A549 (cell line): ENCODE measurements at places on chromosomes 7 and 10.
A peak's percentile ranks its signal among the peaks of the same experiment; 100 is the strongest.

GRCh38 chr7:76016191-76016947 is 22.0 kb upstream of the TMEM120A start:
- DNase-seq, result no peak

- no peak for DNase-seq
These were observed 9.4 kb downstream of the BLNK start for GRCh38 chr10:96261930-96262329.

GRCh38 chr7:94656925-94657731 is 1.2 kb upstream of the SGCE start:
- no peak for DNase-seq

DNA sequence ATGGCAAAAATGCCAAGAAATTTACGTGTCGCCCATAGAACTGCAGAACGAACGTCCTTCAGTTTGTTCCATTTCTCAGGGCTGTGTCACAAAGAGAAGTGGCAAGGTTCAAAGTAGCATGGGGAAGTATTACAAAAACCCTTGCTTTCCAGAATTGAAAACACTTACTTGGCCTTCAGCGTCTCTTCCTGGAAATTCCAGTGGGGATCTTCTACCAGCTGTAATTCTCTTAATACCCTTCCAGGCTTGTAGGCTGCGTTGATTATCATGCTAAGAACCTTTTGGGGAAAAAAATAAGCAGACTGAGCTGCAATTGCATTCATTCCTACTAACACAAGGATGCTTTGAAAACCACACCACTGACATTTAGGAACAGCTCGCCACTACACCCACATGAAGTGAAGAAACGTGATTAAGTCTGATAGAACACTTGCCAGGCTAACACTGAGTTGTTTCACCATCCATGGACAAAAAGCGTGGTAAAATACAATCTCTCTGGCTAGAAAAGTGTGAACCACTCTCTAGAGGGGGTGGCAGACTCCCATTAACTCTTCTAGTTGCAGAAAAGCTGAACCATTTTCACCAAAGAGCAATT is 222.3 kb downstream of the SFMBT2 start:
- DNase-seq, result no peak

DNA sequence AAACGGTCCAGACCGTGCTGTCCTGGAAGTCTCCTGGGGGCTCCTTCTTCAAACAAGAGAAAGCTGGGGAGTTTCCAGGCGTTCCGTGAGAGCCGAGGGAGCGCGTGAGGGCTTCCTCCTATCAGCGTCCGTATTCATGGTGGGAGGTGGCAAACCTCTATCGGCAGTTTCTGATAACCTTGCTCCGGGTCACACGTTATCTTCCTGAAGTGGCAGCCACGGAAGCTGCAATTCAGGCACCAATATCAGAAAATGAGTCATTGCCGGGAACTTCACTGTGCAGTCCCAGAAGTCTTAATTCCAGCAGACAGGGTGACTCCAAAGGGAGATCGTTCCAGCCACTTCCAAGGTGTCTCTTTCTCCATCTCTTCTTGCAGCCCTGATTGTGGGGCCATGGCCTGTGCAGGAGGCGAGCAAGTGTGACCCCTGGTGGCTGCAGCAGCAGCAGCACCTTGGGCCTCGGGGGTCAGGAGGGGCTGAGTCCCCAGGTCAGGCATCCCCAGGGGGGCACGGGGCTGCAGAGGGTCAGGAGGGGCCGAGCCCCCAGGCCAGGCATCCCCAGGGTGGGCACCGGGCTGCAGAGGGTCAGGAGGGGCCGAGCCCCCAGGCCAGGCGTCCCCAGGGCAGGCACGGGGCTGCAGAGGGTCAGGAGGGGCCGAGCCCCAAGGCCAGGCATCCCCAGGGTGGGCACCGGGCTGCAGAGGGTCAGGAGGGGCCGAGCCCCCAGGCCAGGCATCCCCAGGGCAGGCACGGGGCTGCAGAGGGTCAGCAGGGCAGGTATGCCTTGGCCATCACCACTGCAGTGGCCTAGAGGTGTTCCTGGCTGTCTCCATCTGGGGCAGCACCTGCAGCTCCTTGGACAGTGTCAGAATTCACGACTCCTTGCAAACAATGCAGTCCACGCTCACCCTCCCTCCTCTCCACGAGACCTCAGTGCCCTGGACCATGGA is 538.7 kb downstream of the DNAJB6 start:
- peak; percentile 43 for DNase-seq
